Smooth muscle cell of the pulmonary artery (primary cell): ENCODE measurements at places on chromosomes 2 and 18. TPM values are rescaled to one million over a fixed set of nuclear protein-coding genes. Genes with fewer than 3 reads are reported as not detected.

The COPS8 gene
- total RNA-seq = 87.4 and 114 TPM in 2 replicates

The TFPI gene
- 150 and 489 TPM in 2 replicates for total RNA-seq

The ONECUT2 gene
- total RNA-seq = under 0.01 TPM in 1 of 2 replicates, not detected in the other

The ANKRD53 gene
- total RNA-seq = 0.20 and 0.30 TPM in 2 replicates

The ST6GAL2 gene
- 0.03 and 0.07 TPM in 2 replicates for total RNA-seq

The FER1L5 gene
- total RNA-seq = 0.76 and 0.78 TPM in 2 replicates

The GCG gene
- total RNA-seq = not detected in 2 replicates

The ACMSD gene
- not detected in 2 replicates for total RNA-seq

The SMCHD1 gene
- 47.7 and 71.2 TPM in 2 replicates for total RNA-seq

The PRSS56 gene
- total RNA-seq = not detected in 2 replicates

The PNPT1 gene
- total RNA-seq = 21.8 and 22.2 TPM in 2 replicates

The GCC2 gene
- 18.9 and 27.5 TPM in 2 replicates for total RNA-seq

The SLC5A6 gene
- total RNA-seq = 17.2 and 25.6 TPM in 2 replicates

The IL37 gene
- total RNA-seq = not detected in 2 replicates

The CEP192 gene
- total RNA-seq = 20.4 and 26.2 TPM in 2 replicates

The RUFY4 gene
- total RNA-seq = not detected in 2 replicates

The HOXD3 gene
- 0.26 and 3.2 TPM in 2 replicates for total RNA-seq

The CCT7 gene
- 273 and 296 TPM in 2 replicates for total RNA-seq

The CD8B gene
- total RNA-seq = not detected in 2 replicates

The PLCL1 gene
- 4.3 and 8.6 TPM in 2 replicates for total RNA-seq

The MAPK4 gene
- total RNA-seq = under 0.01 TPM in 1 of 2 replicates, not detected in the other

The PLB1 gene
- 0.46 and 1.3 TPM in 2 replicates for total RNA-seq

The OSBPL1A gene
- 29.3 and 38.6 TPM in 2 replicates for total RNA-seq
